ENCODE measurements at places on chromosomes 6 and 20.

GRCh38 chr6:170247178-170247701 is 43.6 kb downstream of the DLL1 start:
- DNase-seq: no peak

GRCh38 chr6:56542364-56543331 is 100.0 kb downstream of the DST start:
- DNase-seq: peak; percentile 98

GRCh38 chr20:36835453-36836198 is 40.3 kb upstream of the TLDC2 start:
- DNase-seq: peak; percentile 97

- DNase-seq: no peak
Measured at GRCh38 chr6:153623496-153623895, 415.5 kb upstream of the OPRM1 start.

DNA sequence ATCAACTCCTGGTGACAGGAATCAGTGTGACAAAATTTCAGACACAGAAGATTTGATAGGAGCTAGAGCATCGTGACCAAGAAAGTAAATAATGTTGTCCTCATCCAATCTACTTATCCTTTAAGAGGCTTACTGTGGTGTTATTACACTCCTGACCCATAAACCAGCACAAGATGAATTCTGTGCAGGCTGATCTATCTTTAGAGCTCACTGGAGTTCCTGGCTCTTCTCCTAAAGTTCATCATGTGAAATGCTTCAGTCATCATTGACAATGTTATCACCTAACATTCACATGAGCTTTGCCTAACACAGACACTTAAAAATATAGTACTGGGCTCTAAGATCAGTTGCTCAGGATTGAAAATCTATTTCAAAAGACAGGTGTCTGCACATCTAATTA is 271.0 kb upstream of the HSF2 start:
- no peak for DNase-seq

GRCh38 chr6:99415446-99415845 is 9.7 kb downstream of the PNISR start:
- DNase-seq: no peak

DNA sequence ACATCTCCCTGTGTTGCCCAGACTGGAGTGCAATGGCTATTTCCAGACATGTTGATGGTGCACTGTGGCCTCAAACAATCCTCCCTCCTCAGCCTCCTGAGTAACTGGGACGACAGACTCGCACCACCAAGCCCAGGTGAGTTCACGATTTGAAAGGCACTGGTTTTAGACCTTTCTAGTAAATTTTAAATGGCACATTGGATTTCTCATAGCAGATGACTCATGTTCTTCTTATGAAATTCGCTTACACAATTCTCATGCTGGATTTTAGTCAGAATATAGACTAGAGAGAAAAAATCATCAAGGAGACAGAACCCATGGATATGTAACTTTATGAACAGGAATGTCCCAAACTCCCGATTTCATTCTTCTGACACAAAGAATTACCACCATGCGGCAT is 18.1 kb upstream of the PXDC1 start:
- no peak for DNase-seq

DNA sequence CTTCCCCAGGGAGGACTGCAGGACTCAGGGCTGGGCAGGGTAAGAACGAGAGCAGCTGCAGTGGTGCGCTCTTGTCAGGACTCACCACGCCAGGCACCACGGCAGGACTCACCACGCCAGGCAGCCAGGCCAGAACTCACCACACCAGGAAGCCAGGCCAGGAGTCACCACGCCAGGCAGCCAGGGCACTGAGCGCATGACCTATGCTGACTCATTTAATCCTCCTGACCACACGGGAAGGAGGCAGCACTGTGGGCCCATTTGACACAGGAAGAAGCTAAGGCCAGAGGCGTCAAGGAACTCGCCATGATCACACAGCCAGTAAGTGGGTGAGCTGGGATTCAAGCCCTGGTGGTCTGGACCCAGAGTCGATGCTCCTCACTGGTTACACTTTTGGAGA is 189.3 kb downstream of the PREX1 start:
- peak; percentile 86 for DNase-seq

GRCh38 chr6:131654326-131654725 is 17.2 kb downstream of the ENPP3 start:
- DNase-seq: peak; percentile 74

DNA sequence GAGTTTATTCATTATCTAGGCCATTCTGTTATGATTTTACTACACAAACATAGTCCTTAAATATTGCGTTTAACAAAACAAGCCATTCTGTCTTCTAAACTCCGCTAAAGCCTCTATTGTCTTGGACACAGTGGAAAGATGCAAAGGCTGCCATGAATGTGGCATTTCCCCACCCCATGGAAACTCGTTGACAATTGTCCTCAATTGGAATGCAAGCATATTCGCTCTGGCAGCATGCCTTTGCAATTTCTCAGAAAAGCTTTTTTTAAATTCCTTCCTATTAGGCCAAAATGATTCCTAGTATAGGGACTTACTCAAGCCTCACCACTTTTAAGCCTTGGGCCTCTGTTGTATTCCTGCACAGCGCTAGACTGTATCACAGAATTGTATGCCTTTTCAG is 22.8 kb downstream of the OR2A4 start:
- DNase-seq: no peak

- no peak for DNase-seq
Measured at GRCh38 chr20:33908336-33908735, 85.4 kb upstream of the RALY start.

DNA sequence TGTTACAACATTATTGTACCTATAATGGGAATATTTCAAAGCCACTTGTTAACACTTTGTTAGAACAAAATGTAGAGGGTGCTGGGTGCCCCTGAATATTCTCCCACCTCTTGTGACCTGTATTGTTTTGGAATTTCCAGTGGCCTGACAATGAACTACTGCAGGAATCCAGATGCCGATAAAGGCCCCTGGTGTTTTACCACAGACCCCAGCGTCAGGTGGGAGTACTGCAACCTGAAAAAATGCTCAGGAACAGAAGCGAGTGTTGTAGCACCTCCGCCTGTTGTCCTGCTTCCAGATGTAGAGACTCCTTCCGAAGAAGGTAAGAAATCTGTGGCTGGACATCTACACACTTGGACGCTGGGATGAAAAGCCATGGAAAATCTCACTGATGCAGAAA is 28.9 kb downstream of the PLG start:
- DNase-seq: peak; percentile 10

- DNase-seq: no peak
Measured at GRCh38 chr20:20341371-20341770, 26.5 kb upstream of the INSM1 start.

DNA sequence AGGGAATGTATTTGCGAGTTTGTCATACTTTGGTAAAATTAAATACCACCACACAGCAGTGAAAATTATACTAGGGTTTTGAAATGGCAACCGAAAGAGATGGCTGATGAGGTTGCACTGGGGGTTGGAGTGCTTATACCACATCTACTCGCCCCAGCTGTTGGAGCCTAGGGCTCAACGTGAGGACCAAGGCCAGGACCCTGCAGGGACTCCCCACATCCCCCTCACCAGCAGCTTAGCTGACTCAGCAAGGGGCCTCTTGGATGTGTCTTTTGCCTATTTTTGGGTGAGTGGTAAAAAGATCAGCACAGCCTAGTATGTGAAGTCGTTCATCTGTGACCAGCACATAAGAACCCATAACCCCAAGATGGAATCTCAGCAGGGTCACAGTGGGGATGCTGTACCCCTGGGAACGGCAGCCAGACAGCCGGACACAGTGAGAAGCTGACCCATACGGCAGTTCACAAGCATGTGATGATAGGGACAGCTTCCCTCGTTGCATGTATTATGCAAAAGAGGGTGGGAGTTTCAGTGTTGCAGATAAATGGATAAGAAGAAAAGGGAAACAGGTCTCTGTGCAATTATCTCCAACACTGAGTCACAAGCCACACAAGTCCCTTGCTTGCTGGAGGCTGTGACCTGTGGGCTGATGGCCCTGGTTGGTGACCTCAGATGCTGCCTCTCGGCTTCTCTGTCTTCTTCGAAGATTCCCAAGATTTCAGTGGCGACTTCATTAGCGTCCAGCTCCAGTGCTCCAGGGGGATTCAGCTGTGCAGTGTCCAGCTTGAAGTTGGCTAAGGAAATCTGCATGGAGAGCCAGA is 20.9 kb upstream of the SPO11 start:
- no peak for DNase-seq

DNA sequence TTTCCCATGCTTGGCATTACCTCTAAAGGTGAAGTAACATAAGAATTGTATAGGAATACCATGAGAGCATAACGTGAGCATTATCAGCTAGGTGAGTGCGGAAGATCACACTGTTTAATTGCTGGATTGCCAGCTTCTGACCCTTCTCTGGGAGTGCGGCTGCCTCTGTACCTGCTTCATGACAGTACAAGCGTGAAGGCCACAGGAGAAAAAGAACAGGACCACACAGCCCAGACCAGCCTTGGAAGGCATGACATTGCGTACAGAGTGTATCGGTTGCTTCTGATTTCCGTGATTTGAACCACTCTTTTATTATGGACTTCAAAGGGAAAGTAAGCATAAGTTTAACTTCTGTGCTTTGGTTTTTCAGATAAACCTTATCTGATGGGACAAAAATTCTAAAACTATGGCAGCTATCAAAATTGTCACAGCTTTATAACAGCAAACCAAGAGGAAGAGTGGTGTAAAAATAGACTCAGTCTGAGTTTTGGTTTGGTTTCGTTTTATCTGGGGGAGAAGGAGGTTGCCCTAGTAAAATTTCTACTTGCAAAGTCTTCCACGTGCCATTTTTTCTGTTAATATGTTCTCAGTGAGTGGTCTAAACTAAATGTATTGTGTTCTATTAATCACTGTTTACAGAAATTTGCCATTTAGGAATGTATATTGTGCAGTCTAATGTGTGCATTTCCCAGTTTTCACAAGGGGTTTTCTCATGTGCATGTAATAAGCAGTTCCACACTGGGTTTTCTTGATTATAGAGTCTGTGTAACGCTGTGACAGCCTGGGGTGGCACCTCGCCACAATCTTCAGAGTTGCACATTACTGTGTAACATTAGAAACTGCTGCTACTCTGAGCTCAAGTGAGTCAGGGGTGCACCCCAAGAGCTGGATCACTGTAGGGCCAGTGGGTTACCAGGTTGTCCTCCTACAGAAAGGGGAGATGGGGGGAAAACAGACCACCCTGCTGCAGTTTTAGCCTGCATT is 97.3 kb downstream of the RPP40 start:
- no peak for DNase-seq

DNA sequence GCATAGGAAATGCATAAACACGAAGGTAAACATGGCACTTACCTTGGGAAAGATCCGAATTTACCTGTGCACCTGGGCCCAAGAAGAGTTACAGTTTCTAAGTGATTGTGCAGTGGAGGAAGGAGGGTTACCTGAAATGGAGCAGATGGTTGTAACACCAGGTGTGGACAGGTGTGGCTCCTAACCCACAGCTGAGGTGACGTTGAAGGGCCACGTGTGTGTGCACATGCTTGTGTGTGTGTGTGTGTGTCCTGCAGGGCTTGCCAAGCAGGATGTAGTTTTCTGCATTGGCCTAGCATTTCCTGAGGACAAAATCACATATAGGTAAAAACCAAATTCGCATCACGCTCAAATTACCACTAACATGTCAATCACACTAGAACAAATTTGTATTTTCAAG is 240.8 kb downstream of the ANKRD60 start:
- DNase-seq: no peak

DNA sequence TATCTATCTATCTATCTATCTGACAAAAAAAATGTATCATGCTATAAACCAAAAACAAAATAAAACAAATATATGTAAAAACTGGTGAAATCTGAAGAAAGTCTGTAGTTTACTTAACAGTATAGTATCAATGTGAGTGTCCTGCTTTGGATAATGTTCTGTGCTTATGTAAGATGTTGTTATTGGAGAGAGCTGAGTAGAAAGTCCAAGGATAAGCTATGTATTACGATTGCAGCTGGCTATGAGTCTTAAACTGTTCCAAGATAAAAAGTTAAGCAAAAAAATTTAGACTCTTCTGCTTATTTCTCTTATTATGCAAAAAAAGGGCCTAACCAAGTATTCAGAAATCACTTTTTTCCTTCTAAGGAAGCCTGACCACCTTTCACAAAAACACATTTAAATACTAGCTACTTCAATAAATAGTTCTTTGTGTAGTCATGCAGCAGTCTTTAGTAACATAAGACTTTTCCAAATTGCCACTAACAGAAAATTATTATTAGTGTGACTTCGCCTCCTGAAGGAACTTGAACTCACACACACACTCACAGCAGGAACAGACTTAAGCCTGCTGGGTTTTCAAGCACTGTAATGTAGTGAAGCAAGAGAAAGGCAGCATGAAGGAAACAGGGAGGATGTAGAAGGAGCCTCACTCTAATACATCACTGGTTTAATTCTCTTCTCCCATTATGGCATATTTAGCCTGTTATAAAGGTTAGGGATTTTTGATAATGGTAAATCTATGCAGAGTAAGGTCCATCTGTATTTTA is 265.8 kb upstream of the GJE1 start:
- no peak for DNase-seq

DNA sequence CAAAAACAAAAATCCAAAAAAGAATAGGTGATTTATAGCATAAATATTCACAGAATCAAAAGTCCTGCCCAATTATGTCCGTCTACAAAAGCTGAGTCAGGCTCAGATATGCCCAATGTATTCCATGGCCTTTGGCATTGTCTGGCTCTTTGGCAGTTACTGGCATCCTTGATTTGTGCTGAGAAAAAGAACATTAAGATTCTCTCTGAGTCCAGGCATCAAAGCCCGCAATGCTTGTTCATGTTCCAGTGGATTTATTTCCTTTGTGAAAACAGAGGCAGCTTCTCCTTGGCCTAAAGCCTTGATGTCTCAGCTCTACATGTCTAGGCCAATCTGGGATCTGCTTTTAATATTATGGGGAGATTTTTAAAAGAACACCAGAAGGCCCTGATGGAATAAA is 76.1 kb upstream of the SLC4A11 start:
- DNase-seq: no peak

GRCh38 chr6:33927616-33928015 is 123.8 kb upstream of the MLN start:
- peak; percentile 46 for DNase-seq

- no peak for DNase-seq
Measured at GRCh38 chr6:137369136-137369535, 125.1 kb downstream of the OLIG3 start.

Data from HT1080 (cell line).